Transverse colon (tissue), 4 donors: ENCODE measurements at places on chromosomes 4 and X. TPM values are rescaled to one million over a fixed set of nuclear protein-coding genes. Genes with fewer than 3 reads are reported as not detected.

DNA sequence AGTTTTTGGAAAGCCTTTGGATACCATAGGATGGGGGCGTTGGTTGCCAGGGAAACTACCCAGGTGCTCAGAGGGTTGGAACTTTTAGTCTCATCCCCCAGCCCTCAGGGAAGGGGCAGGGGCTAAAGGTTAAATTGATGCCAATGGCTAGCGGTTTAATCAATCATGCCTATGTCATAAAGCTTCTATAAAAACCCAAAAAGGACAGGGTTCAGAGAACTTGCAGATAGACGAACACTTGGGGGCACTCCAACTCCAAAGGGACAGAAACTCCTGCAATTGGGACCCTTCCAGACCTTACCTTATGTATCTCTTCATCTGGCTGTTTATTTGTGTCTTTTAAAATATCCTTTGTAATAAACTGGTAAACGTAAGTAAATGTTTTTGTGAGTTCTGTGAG is 30.0 kb upstream of the GPR173 start:
- no peak overlapping the region for H3K4me3 ChIP-seq
- no peaks in the 10 kb centered on the region for H3K27me3 ChIP-seq
- H3K27ac ChIP-seq, result no peak overlapping the region
- no peaks in the 10 kb centered on the region for H3K4me1 ChIP-seq
- H3K36me3 ChIP-seq, result no peaks in the 10 kb centered on the region

DNA sequence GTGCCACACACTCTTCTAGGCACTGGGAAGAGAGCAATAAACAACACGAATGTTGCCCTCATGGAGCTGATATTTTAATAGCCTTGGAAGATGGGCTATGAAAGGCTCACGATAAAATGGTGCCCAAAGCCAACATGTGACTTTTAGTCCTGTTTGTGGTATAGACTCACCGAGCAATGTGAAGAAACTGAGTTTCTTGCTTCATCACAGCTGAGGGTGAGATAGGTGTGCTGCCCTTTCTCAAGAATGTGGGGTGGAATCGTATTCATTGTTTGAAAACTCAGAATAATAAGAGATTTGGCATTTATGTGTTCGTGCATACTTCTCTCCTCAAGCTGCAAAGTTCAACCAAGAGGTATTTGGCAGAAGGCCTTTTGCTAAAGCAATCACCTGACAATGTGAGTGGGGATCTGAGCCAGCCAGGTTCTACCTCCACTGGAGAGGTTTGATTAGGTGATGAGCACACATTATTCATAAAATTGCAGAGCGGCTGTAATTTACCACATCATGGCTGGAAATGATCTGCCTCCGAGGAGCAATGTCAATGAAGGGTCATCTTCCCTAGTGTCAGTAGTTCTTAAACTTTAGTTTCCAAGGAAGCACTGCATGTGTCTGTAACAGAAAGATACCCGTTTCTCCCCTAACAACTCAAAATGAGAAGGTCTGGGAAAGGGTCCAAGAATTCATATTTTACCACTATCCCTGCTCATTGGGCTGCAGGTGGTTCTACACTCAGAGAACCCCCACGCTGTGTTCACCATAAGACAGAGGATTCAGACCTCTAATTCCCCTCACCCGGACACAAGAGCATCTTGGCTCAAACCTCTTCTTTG is 41.9 kb upstream of the CBR4 start:
- H3K4me3 ChIP-seq, result no peak overlapping the region
- no peaks in the 10 kb centered on the region for H3K4me1 ChIP-seq
- no peak for DNase-seq
- H3K36me3 ChIP-seq, result no peaks in the 10 kb centered on the region
- H3K27ac ChIP-seq, result no peak overlapping the region

- H3K4me1 ChIP-seq, result no peaks in the 10 kb centered on the region
- peak overlapping the region; percentile 13 for H3K27ac ChIP-seq
- DNase-seq, result no peak
- no peaks in the 10 kb centered on the region for H3K36me3 ChIP-seq
- no peak overlapping the region for H3K4me3 ChIP-seq
Measured at GRCh38 chr4:123777373-123777772, 380.8 kb downstream of the SPRY1 start.

The AFF2 gene
- total RNA-seq, result 0.32 TPM

The FATE1 gene
- total RNA-seq, result not detected
